ENCODE measurements at places on chromosomes 12 and 14.

GRCh38 chr12:90683871-90684270 lies 271.1 kb downstream of the CCER1 start:
- no peak overlapping the region for H3K4me3 ChIP-seq
- DNase-seq, result no peak
- H3K27ac ChIP-seq, result no peak overlapping the region
- no peaks in the 10 kb centered on the region for H3K36me3 ChIP-seq

GRCh38 chr14:68215629-68216028 lies 396.1 kb downstream of the RAD51B start:
- peaks cover 20% of the 10 kb centered on the region for H3K4me1 ChIP-seq
- H3K27ac ChIP-seq, result no peak overlapping the region
- no peak for DNase-seq
- H3K27me3 ChIP-seq, result no peaks in the 10 kb centered on the region

DNA sequence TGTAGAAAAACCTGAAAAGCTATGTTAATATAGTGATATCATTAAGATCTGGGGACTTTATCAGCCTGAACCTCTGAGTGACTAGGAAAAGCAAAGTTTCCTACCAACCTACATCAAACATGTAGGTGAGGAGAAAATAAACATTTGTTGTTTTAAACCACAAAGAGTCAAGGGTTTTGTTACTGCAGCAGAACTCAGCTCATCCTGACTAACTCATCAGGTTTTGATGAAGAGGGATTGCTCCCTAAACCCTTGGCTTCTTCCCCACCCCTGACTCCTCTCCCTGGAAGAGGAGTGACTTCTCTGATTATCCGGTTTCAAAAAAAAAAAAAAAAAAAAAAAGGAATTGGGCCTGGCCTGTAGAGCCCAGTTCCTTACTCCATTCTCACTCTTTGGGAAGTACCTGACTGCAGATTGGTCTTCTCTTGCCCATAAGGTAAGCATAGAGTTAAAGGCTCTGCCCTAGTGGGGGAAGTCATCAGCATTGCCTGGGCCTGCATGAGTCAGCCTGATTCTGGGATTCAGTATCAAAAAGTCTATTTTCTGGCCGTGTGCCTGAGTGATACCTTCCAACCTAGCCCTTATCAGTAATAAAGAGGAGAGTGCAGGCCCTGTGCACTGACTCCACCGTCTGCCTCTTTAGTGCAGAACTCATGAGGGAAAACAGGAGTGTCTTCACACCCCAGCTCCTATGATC lies 16.9 kb downstream of the BDKRB1 start:
- H3K27ac ChIP-seq, result no peak overlapping the region
- H3K4me3 ChIP-seq, result no peak overlapping the region
- H3K4me1 ChIP-seq, result no peaks in the 10 kb centered on the region
- H3K27me3 ChIP-seq, result no peaks in the 10 kb centered on the region
- no peaks in the 10 kb centered on the region for H3K36me3 ChIP-seq

- no peak overlapping the region for H3K27ac ChIP-seq
- no peaks in the 10 kb centered on the region for H3K27me3 ChIP-seq
- H3K4me3 ChIP-seq, result no peak overlapping the region
- H3K36me3 ChIP-seq, result peaks cover 14% of the 10 kb centered on the region
- no peak for DNase-seq
These were observed 9.9 kb downstream of the ISCU start for GRCh38 chr12:108572166-108572790.

GRCh38 chr12:90069711-90070110 lies 361.1 kb upstream of the ATP2B1 start:
- no peak for DNase-seq
- no peaks in the 10 kb centered on the region for H3K4me1 ChIP-seq
- no peak overlapping the region for H3K27ac ChIP-seq
- no peak overlapping the region for H3K4me3 ChIP-seq

DNA sequence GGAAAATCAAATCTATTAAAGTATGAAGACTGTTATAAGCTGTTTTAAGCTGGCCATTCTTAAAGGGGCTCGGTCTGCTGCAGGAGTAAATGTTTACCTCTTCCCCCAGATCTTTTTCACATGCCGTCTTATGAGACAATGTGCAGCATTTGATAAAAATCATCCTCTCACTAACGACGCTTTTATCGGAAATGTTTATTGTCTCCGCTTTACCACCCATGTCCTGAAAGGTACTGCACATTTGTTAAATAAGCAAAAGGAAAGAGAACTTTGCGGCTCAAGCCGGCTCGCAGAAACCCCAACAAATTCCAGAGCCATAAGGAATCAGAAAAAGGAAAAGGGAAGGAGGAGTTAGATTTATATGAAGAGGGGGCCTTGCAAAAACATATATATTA lies 137.8 kb downstream of the HMGA2 start:
- no peak overlapping the region for H3K4me3 ChIP-seq
- H3K27me3 ChIP-seq, result peaks cover 5% of the 10 kb centered on the region
- DNase-seq, result no peak
- H3K27ac ChIP-seq, result no peak overlapping the region

All from CD8-positive, alpha-beta memory T cell (primary cell).